ENCODE measurements at places on chromosomes 3 and 15. TPM values are rescaled to one million over a fixed set of nuclear protein-coding genes. Genes with fewer than 3 reads are reported as not detected.
A peak's percentile ranks its signal among the peaks of the same experiment; 100 is the strongest.

DNA sequence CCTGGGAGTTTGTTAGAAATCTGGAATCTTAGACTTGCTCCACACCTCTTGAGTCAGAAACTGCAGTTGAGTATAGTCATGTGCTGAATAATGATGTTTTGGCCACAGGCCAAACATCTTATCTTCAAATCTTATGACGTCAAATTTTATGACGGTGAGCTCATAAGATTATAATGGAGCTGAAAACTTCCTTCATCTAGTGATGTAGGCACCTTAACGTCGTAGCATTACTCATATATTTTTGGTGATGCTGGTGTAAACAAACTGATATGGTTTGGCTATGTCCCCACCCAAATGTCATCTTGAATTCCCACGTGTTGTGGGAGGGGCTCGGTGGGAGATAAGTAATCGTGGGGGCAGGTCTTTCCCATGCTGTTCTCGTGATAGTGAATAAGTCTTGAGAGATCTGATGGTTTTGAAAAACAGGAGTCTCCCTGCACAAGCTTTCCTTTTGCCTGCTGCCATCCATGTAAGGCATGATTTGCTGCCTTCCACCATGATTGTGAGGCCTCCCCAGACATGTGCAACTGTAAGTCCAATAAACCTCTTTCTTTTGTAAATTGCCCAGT is 268.0 kb upstream of the PROK2 start:
- H3K27ac ChIP-seq = no peak overlapping the region
- H3K4me1 ChIP-seq = no peaks in the 10 kb centered on the region
- H3K36me3 ChIP-seq = no peaks in the 10 kb centered on the region
- H3K4me3 ChIP-seq = no peak overlapping the region
- DNase-seq = no peak

Gene RLBP1
- not detected for total RNA-seq

DNA sequence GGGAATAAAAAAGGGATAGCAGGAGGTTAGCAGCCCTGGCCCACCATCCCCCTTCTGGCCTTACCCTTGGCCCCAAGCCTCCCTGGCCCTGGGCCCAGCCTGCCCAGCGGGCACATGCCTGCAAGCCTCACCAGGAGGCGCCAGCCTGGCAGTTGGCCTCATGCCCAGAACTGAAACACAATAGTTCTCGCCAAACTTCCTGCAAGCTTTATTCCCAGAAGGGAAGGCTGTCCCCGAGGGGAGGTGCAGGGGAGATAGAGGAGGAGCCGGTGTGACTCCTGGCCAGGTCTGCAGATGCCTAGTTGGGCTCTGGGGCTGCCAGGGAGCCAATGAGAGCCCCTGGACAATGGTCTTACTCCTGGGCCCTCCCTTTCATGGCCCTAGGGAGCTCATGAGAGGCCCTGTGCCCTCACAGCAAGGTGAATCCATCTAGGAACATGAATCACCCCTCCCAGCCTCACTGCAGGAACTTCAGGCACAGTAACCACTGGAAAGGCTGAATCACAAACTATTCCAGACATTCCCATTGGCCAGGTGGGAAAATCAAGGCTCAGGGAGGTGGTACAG is 4.0 kb downstream of the CCDC33 start:
- no peak overlapping the region for H3K4me3 ChIP-seq
- no peaks in the 10 kb centered on the region for H3K36me3 ChIP-seq
- peak; percentile 73 for DNase-seq
- peaks cover 7% of the 10 kb centered on the region for H3K27me3 ChIP-seq

GRCh38 chr15:40693904-40694687 is 878 bp upstream of the RAD51 start:
- no peaks in the 10 kb centered on the region for H3K27me3 ChIP-seq
- peak overlapping the region; percentile 99 for H3K27ac ChIP-seq
- no peaks in the 10 kb centered on the region for H3K36me3 ChIP-seq
- H3K4me3 ChIP-seq = peak overlapping the region; percentile 87

DNA sequence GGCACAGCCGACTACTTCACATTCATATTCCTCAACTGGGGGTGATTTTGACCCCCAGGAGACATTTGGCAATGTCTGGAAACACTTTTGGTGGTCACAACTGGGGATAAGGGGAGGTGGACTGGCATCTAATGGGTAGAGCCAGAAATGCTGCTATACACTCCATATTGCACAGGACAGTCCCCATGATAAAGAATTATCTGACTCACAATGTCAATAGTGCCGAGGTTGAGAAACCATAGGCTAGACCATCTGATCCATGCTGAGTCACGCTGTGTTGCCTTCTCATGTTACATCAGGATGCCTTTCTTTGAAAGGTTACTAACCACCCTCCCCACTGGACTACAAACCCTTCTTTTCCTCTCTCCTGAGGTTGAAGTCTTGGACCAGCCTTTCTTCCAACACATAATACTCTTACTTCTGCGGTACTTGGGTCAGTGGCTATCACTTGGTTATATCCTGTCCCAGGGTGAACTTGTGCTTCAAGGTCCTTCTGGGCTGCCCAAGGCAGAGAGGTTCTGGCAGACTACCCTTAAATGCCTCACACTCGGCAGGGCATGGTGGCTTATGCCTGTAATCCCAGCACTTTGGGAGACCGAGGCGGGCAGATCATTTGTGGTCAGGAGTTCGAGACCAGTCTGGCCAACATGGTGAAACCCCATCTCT is 68.8 kb downstream of the CTNNB1 start:
- H3K36me3 ChIP-seq = no peaks in the 10 kb centered on the region
- no peaks in the 10 kb centered on the region for H3K27me3 ChIP-seq
- no peaks in the 10 kb centered on the region for H3K4me1 ChIP-seq

DNA sequence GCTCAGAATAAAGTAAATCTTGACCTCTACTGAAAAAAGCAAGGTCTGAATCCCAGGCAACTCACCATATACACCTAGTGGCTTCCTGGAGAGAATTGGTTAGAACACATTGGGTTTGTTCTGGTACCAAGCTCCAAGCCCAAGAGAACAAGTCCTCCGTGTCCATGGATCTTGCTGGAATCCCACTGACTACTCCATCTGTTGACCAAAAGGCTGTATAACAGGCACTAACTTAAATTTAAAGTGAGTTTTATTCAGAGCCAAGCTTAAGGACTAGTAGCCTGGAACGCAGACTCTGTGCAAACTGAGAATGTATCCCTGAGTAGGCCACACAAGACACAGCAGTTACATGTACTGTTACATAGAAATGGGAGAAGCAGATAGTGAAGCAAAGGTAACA is 342.1 kb upstream of the LRRC3B start:
- H3K27me3 ChIP-seq = no peaks in the 10 kb centered on the region
- no peak overlapping the region for H3K4me3 ChIP-seq
- H3K36me3 ChIP-seq = no peaks in the 10 kb centered on the region
- no peaks in the 10 kb centered on the region for H3K4me1 ChIP-seq
- no peak for DNase-seq
- no peak overlapping the region for H3K27ac ChIP-seq

DNA sequence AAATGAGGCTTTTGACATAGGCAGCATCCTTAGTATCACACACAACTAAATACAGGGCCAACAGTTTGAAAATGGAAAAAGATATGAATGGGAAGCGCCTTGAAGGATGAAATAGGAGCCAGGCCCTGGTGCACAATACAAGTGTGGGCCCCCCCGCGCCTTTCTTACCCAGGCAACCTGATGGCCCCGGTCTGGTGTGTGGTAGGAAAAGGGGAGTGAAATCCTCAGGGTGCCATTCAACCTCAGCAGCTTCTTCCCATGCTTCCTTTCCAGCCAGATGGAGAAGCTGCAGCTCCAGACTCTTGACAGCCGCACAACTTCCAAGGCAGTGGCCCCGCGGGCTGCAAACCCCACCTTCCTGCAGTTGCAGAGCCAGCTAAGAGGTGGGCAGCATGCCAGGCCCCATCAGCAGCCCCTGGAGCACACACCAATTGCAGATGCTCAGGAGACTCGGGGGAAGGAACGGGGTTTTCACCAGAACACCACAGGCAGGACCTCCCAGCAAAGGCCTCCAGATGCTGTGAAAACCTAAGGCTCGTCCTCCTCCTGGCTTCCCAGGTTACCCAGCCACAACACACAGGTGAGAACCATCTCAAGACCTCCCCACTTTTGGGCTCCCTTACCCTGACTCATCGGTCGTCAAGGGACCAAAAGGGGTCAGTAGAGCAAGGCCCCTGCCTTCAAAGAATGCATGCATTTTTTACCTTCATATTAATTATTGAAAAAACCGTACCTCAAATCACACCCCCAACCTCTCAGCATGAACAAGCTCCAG is 101.6 kb downstream of the CPN2 start:
- H3K4me3 ChIP-seq = no peak overlapping the region
- H3K27ac ChIP-seq = no peak overlapping the region
- no peaks in the 10 kb centered on the region for H3K36me3 ChIP-seq
- no peaks in the 10 kb centered on the region for H3K27me3 ChIP-seq
- no peak for DNase-seq

DNA sequence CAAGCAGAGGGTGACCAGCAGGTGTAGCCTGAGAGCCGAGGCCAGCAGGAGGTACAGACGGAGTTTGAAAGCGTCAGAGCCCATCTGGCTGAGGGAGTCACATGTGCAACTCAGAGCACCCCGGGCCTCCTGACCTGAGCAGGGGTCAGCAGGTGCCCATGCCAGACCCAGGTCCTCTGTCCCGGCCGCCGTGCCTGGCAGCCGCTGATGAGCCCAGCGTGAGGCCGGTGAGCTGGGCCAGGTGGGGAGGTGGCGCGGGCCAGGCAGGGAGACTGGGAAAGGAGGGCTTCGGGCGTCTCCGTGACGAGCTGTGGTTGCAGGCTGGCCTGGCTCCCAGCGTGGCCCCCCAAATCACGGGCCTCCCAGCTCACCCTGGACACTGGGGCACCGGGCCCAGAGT is 130.9 kb downstream of the CHSY1 start:
- no peaks in the 10 kb centered on the region for H3K36me3 ChIP-seq
- peak overlapping the region; percentile 81 for H3K27ac ChIP-seq
- H3K4me1 ChIP-seq = peaks cover 60% of the 10 kb centered on the region

Gene SCAANT1
- total RNA-seq = not detected

DNA sequence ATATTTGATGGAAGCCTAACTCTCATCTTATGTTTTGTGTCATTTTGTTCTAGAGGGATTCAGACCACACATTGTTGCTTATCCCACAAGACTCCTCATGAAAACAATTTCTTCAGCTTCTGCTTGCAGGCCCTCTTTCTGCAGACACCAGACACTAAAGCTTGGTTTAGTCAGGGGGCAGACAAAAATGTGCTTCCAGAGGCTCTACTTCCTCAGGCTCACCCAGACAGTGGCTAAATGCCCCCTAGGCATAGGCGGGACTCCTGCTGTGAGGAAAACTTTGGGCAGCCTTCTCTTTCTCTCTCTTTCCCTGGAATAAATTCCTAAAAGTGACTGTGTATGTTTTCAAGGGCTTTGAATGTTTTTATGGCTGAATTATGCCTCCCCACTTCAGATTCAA is 435.4 kb upstream of the ATP11B start:
- H3K4me3 ChIP-seq = no peak overlapping the region
- no peaks in the 10 kb centered on the region for H3K27me3 ChIP-seq
- no peak overlapping the region for H3K27ac ChIP-seq
- no peak for DNase-seq
- no peaks in the 10 kb centered on the region for H3K36me3 ChIP-seq

DNA sequence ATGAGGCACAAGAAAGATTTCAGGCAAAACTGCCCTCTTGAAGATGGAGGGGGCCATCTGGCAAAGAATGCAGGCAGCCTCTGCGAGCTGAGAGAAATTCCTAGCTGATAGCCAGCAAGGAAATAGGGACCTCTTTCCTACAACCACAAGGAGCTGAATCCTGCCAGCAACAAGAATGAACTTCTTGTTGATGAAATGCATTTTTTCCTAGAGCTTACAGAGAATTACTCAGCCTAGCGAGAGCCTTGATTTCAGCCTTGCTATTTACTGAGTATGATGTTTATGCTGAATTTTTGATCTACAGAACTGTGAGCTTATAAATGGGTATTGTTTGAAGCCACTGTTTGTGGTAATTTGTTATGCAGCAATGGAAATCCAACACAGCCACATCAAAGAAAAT is 148.5 kb upstream of the NAALADL2 start:
- no peaks in the 10 kb centered on the region for H3K4me1 ChIP-seq
- H3K27me3 ChIP-seq = no peaks in the 10 kb centered on the region
- no peak overlapping the region for H3K4me3 ChIP-seq
- H3K36me3 ChIP-seq = no peaks in the 10 kb centered on the region
- DNase-seq = no peak

GRCh38 chr15:68348081-68348480 is 70.5 kb downstream of the FEM1B start:
- H3K27ac ChIP-seq = no peak overlapping the region
- H3K36me3 ChIP-seq = no peaks in the 10 kb centered on the region
- H3K27me3 ChIP-seq = no peaks in the 10 kb centered on the region

Gene MCF2L2
- 0.52 TPM for total RNA-seq

DNA sequence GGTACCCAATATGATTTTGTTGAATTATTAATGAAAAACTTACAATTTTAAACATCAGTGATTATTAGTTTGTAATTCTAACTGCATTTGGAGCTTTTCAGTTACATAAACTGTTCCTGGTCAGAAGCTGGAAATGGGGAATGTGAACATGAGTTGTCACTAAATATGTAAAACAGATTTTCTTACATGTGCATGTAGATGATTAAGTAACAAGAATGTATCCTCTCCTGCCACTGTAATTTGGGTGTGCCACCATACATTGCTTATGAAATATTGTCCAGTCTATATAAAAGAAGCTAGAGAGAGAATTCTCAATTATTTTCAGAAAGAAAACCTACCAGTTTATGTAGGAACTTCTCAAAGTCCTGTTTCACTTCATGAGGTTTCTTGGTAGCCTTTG is 91.6 kb upstream of the FGF7 start:
- DNase-seq = no peak
- H3K4me1 ChIP-seq = no peaks in the 10 kb centered on the region

Gene SIDT1
- total RNA-seq = 4.7 TPM

Gene ELL3
- 14.5 TPM for total RNA-seq

Gene PLIN1
- 0.37 TPM for total RNA-seq

- H3K27me3 ChIP-seq = no peaks in the 10 kb centered on the region
- no peaks in the 10 kb centered on the region for H3K36me3 ChIP-seq
- H3K4me3 ChIP-seq = no peak overlapping the region
These were observed 72.6 kb downstream of the MYO1E start for GRCh38 chr15:59299929-59300617.

Gene ACTC1
- total RNA-seq = 4.5 TPM

GRCh38 chr3:153138276-153139210 is 23.5 kb upstream of the RAP2B start:
- DNase-seq = peak; percentile 9
- no peaks in the 10 kb centered on the region for H3K36me3 ChIP-seq
- no peaks in the 10 kb centered on the region for H3K4me1 ChIP-seq
- peak overlapping the region; percentile 85 for H3K27ac ChIP-seq

Gene FANCI
- total RNA-seq = 19.8 TPM

- peak; percentile 95 for DNase-seq
- H3K27me3 ChIP-seq = peaks cover 8% of the 10 kb centered on the region
- no peaks in the 10 kb centered on the region for H3K36me3 ChIP-seq
- no peak overlapping the region for H3K27ac ChIP-seq
- H3K4me1 ChIP-seq = no peaks in the 10 kb centered on the region
- no peak overlapping the region for H3K4me3 ChIP-seq
These were observed 80.7 kb upstream of the ALDH1L1 start for GRCh38 chr3:126261037-126261436.

GRCh38 chr3:67075295-67075694 is 77.2 kb downstream of the KBTBD8 start:
- no peak for DNase-seq
- H3K4me3 ChIP-seq = no peak overlapping the region
- no peaks in the 10 kb centered on the region for H3K27me3 ChIP-seq
- no peaks in the 10 kb centered on the region for H3K36me3 ChIP-seq
- no peaks in the 10 kb centered on the region for H3K4me1 ChIP-seq
- H3K27ac ChIP-seq = no peak overlapping the region

Gene TMEM115
- 37.0 TPM for total RNA-seq

- no peak overlapping the region for H3K4me3 ChIP-seq
- no peak for DNase-seq
- no peak overlapping the region for H3K27ac ChIP-seq
- H3K36me3 ChIP-seq = peaks cover 57% of the 10 kb centered on the region
These were observed 13.9 kb downstream of the ICE2 start for GRCh38 chr15:60464836-60465630.

Measured in left lung (tissue), 14 donors.